ENCODE measurements at places on chromosomes 2 and 18.

- DNase-seq: no peak
These were observed 442.5 kb downstream of the LRATD1 start for GRCh38 chr2:15074751-15075700.

- DNase-seq: no peak
These were observed 106.7 kb downstream of the METTL8 start for GRCh38 chr2:171327043-171327496.

DNA sequence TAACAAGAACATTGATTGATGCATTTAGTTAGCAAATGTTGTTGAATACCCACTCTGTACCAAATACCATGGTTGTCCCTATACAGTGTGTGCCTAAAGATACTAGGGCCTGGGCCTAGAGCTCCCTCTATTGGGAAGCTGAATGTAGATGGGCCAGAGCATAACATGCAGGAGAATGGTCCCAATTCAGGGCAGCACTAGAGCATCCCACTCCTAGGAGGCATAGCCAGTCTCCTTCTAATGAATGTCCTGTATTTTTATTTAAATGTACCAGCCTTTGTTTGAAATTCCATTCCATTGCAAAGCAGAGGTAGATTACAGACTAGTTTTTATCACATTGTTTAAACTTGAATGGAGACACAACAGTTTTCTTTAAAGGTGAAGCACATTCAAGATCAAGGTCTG lies 90.6 kb downstream of the FEZ2 start:
- DNase-seq: no peak

DNA sequence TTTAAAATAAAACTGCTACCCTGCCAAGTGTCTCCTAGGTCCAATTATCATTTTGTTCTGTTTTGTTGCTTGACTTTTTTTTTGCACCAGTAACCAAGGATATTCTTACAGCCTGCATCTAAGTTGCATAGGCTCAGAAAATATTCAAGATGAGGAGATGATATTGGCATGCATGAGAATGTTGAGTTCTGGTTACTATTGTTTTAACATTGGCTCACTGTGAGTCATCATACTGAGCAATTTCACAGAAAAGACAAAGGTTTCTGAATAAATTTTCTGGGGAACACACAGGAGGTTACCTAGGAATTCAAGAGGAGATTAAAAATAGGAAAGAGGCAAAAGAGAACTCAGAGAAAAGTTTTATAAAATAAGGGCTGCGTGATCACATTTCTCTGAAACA lies 84.8 kb upstream of the POU3F3 start:
- DNase-seq: no peak

- no peak for DNase-seq
These were observed 149.3 kb downstream of the GALNT1 start for GRCh38 chr18:35730691-35731370.

- DNase-seq: no peak
These were observed 94.6 kb downstream of the PLEKHM3 start for GRCh38 chr2:207930747-207931146.

DNA sequence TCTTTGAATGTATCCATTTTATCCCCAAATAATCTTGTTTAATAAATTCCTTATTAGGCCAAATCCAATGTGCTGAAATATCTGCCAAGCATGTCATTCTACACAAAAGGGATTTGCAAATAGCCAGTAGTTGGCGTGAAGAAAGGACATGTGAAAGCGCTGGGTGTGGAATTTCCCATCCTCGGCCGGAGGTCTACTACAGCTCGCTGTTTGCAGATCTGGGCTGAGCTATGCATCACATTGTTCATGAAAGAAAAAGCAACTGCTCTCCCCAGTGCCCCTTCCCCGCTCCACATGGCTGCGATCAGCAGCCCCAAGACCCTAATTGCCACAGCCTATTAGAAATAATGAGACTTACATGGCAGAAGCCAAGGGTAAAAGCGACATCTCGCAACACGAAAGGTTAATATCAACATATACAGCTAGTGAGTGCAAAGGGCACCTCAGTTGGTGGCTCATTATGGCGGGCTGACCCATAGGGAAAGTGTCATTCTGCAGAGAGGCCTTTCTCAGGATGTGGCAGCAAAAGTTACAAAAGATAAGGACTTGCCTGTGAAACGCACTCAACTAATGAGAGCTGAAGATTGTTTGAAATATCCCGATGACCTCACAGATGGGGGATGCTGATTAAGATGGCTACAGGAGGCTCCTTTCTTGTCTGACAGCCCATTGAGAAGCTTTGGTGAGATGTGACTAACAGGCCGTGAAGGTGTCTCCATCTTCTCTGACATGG lies 126.9 kb upstream of the CYP1B1 start:
- no peak for DNase-seq

- no peak for DNase-seq
These were observed 502.8 kb upstream of the LRRTM4 start for GRCh38 chr2:78024996-78025395.

- DNase-seq: no peak
These were observed 20.7 kb downstream of the GNLY start for GRCh38 chr2:85714841-85715240.

- DNase-seq: no peak
These were observed 319.4 kb upstream of the SLC39A10 start for GRCh38 chr2:195337597-195337996.

DNA sequence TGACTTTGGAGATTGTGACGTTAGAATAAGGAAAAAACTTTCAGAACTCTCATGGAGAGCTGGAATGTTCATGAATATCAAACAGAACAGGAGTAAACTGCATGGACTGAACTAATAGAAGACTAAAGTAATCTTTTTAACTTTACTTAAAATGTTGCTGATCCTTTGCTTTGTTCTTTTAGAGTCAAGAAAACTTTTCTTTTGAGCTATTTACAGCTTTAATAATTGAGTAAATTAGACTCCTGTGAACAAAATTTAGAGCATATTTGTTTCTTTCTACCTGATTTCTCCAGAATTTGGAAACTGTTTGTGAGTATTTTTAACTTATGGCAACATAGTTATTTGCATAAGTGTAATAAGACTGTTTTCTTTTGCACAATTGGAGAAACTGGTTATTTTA lies 146.3 kb downstream of the CDCA7 start:
- DNase-seq: no peak

DNA sequence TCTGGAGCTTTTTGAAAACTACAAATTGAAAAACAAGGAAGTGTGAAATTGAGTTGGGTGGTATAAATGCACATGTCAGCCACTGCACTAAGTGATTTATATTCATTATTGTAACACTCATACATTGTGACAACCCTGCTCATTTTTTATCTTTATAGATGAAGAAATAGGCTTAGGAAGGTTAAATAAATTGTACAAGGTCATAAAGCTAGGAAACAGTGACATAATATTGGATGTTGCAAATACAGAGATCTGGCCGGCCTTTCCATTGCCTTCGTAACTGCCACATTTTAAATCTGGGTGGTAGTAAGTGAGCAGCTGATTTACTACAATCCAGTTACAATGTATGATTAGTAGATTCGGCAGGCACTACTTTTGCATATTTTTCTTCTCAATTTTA lies 76.6 kb upstream of the LPIN2 start:
- no peak for DNase-seq

DNA sequence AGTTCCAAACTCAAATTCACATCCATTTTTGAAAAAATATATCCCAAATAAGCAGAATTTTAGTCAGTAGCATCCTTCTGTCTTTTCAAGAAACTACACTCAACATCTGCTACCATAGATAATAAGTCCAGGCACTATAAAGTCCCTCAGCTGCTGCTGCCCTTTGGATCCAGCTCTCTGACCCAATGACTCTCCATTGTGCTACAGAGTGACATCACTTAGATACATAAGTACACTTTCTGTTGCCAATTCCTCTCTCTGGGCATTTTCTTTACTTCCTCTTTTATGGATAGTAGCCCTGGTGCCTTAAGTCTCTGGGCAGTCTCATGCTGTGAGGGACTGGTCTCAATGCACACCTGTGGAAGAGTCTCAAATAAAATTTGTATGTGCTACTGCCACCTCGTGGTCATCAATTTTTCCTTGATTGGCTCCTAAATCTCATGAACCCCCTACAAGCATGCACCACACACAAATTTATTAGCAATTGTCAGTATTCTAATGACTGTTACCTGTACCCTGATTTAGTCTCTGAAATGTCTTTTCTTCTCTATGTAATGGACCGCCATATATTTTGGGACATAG lies 219.2 kb downstream of the LRP1B start:
- no peak for DNase-seq

DNA sequence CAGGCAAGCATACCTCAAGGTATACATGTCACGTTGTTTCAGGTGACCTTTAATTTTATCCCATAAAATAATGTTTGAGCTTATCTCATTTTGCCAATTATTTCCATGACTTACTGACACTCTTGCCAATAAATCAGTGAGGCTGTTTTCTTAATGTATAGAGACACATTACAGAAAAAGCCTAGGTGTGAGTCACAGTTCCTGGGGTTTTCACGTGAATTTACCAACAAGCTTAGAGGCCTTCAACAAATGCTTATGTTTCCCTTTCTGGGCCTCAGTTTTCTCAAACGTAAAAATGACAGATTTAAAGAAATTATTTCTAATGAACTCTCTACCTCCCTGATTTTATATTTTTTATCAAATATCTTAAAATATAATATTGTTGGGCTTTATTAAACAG lies 517.5 kb upstream of the SPHKAP start:
- no peak for DNase-seq

DNA sequence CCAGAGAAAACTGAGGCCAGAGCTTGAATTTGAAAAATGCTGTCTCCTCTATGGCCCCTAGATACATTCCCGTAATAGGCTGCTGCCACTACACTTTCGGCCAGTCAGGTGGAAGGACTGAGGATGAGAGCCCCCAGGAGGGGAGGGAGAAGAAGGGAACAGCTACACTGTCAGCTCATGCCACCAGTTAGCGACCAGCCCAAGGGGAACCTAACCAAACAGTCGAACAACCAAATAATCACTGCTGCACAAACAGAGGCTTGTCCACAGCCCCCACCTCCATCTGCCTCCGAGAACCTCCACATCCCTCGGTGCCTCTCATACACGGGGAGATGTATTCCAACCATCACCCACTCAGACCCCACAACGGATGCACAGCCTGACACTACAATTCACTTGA lies 7.3 kb downstream of the ZNF516 start:
- no peak for DNase-seq

DNA sequence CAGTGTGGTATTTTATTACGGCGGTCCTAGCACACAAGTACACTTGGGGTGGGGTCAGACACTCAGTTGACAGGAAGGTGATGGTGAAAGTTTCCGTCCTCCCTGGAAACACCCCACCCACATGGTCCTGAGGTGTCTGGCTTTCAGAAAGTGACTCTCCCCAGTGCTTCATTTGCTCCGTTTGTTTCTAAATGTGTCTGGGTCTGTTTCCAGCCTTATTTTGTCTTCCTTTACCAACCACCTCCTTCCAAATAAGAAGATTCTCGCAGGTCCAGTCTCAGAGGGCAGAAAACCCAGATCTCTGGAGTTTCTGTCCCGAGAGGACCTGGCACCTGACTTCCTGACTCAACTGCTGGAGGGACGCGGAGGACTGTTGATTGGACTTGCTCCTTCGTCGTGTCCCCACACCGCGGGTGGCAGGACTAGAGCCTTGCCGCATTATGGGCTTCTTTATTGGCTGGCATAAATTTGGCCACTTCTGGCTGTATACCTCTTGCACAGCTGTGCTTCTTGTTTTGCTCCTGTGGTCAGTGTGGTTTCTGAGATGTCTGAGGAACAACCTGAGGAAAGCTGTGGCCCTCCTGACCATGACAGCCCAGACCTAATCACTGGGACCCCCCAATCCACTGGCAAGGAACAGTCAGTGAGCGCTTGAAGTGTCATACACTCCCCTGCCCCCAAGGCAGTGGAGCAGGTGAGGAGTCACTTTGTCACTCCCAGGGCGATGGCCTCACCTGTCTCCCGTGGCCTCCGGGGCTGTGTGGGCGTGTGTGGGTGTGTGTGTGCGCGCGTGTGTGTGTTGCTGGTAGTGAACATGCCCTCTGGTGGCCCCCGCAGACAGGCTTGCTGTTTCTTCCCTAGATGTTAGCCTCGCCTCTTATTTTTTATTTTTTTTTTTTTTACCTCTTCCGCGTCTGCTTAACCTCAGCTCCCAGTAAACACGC lies 45.6 kb downstream of the MEX3C start:
- DNase-seq: peak; percentile 63

DNA sequence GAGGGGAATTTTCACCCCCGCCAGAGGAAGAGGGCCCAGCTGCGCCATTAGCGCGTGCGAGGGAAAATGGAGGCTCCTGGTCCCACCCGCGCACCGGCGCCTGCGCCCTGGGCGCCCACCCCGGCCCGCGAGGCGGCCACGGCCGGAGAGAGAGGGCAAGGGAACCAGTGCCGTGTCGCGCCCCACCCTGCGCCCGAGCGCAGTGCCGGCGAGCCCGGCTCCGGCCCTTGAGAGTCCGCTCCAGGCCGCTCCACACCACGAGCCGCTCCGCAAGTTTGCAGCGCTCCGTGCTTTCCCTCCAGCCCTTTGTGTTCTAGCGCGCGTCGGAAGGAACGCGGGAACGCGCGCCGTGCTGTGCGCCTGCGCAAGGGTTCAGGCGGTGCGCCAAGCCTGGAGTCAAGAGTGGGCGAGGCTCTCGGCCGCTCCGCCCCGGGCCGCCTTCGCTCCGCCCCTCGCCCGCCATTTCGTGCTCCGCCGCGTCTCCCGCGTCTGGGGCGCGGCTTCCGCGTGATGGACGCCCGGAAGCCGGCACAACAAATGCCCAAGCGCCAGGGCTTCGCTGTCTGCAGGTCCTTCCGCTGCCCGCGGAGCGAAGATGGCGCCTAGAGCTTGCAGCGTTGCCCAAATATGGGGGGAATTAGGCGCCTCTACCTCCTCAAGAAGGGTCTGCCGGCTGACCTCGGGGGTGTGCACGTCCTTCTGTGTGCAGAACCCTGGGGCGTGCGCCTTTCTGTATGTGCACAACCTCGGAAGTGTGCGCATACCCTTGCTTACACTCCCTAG lies 46.1 kb upstream of the PTMA start:
- peak; percentile 93 for DNase-seq

DNA sequence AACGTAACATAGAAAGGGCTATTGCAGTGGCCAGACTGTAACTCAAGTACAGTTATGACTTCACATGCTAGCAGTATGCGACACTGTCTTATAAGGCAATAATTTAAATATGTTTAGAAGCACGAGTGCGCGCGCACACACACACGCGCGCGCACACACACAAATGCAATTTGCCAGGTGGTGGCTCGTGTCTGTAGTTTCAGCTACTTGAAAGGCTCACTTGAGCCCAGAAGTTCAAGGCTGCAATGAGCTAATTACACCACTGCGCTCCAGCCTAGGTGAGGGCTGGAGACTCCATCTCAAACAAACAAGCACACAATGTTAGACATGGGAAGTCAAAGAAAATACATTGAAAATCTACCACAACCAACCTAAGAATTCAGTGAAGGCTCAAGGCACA lies 103.7 kb downstream of the USP34 start:
- DNase-seq: no peak

- DNase-seq: no peak
These were observed 23.4 kb downstream of the TNFRSF11A start for GRCh38 chr18:62348474-62348873.

- no peak for DNase-seq
These were observed 102.2 kb upstream of the CYP1B1 start for GRCh38 chr2:38178119-38178518.

- DNase-seq: no peak
These were observed 50.2 kb upstream of the FHL2 start for GRCh38 chr2:105449076-105449475.

Measured in stimulated activated CD4-positive, alpha-beta T cell treated with anti-CD3 and anti-CD28 coated beads, TNF-alpha, amount 100 ng/mL, for 1 hour (primary cell).